ENCODE measurements at places on chromosomes 16 and 17. TPM values are rescaled to one million over a fixed set of nuclear protein-coding genes. Genes with fewer than 3 reads are reported as not detected.
A peak's percentile ranks its signal among the peaks of the same experiment; 100 is the strongest.

Gene TOX3
- not detected for total RNA-seq

Gene ACSM3
- total RNA-seq, result 4.7 TPM

- H3K27me3 ChIP-seq, result no peaks in the 10 kb centered on the region
- H3K4me1 ChIP-seq, result peaks cover 14% of the 10 kb centered on the region
- peak; percentile 79 for DNase-seq
- H3K4me3 ChIP-seq, result no peak overlapping the region
- no peak overlapping the region for H3K27ac ChIP-seq
- peaks cover 62% of the 10 kb centered on the region for H3K36me3 ChIP-seq
These were observed 4.7 kb upstream of the MMP15 start for GRCh38 chr16:58020628-58021521.

- H3K27ac ChIP-seq, result peak overlapping the region; percentile 81
- H3K4me1 ChIP-seq, result peaks cover 19% of the 10 kb centered on the region
- no peaks in the 10 kb centered on the region for H3K36me3 ChIP-seq
- H3K27me3 ChIP-seq, result no peaks in the 10 kb centered on the region
These were observed 1.6 kb downstream of the CMIP start for GRCh38 chr16:81445966-81446906.

DNA sequence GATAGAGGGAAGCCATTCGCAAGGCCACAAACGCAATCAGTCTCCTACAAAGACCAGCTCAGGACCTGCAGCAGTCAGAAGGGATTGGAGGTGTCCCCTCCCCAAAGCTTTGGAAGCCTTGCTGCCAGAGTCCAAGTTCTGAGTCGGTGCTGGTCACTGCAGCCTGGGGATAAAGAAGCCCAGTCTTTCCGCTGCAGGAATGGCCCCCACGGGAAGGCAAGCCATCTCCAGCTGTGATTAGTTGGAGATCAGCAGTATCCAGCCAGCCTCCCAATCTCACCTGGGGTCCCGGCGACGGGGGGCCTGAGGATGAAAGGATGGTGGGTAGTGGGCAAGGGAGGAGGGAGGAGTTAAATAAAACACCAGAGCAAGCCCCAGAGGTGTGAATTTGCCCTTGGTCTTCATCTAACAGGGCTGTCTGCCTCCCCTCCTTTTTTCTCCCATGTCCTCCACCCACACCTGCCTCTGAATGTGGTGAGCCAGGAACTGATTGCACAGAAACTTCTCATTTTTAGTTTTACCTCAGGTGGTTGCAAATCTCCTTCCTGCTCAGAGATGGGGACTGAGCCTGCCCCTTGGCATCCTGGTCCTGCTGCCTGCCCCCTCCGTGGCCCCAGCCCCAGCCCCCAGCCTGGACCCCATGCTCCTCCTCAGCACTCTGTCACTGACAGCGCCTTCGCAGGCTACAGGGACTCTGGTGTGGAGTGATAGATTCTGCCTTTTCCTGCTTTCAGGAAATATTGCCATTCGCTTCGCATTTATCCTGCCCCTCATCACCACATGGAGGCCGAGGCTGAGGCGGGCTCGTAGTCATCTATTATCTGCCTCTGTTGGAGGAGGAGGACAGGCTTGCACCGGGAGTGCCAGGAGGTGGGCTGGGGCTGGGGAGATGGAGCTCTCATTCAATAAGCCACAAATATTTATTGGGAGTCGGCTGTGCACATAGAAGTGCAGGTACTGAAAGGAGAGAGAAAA lies 262.9 kb upstream of the SDK2 start:
- no peak for DNase-seq
- H3K4me3 ChIP-seq, result no peak overlapping the region
- H3K4me1 ChIP-seq, result peaks cover 8% of the 10 kb centered on the region
- H3K27me3 ChIP-seq, result peaks cover 6% of the 10 kb centered on the region
- no peaks in the 10 kb centered on the region for H3K36me3 ChIP-seq
- no peak overlapping the region for H3K27ac ChIP-seq

DNA sequence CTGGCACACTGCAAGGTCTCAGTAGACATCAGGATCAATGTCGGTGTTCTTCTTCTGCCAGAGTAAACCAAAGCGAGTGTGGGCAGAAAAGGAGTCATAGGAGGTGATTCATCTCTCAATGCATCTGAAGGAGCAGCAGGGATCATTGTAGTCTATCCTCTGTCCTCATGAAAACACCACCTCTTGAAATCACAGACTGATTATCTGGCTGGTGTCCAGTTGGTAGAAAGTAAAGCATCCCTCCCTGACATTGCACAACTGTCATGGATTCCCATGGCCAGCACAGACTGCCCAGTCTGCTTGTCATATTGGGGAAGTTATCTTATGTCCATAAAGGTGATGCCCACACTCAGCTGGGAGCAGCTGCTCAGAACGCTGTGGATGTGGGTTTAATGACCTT lies 74.1 kb downstream of the ABCC12 start:
- H3K36me3 ChIP-seq, result no peaks in the 10 kb centered on the region
- no peaks in the 10 kb centered on the region for H3K27me3 ChIP-seq
- no peak for DNase-seq

DNA sequence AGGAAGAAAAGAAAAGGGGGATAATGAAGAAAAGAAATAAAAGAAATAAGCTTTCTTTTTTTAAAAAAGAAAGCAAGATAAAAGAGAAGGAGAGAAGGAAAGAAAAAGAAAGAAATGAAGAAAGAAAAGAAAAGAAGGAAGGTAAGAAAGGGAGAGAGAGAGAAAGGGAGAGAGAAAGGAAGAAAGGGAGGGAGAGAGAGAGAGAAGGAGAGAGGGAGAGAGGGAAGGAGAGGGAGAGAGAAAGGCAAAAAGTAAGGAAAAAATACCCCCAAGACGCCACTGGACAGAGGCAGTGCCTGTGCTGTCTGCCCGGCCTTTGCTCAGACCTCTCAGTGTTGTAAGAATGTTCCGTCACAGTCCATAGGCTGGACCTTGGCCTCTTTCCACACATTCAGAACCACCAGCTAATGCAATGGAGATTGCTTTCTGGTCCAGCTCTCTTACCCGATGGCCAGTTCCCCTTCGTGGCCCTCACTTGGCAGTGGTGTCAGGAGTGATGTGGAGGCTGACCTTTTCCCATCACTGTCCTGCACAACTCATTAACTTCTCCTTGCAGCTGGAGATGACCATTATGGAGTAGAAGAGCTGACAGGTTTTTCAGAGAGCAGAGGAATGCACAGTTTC lies 14.3 kb upstream of the HNF1B start:
- no peak overlapping the region for H3K4me3 ChIP-seq
- H3K27ac ChIP-seq, result no peak overlapping the region

DNA sequence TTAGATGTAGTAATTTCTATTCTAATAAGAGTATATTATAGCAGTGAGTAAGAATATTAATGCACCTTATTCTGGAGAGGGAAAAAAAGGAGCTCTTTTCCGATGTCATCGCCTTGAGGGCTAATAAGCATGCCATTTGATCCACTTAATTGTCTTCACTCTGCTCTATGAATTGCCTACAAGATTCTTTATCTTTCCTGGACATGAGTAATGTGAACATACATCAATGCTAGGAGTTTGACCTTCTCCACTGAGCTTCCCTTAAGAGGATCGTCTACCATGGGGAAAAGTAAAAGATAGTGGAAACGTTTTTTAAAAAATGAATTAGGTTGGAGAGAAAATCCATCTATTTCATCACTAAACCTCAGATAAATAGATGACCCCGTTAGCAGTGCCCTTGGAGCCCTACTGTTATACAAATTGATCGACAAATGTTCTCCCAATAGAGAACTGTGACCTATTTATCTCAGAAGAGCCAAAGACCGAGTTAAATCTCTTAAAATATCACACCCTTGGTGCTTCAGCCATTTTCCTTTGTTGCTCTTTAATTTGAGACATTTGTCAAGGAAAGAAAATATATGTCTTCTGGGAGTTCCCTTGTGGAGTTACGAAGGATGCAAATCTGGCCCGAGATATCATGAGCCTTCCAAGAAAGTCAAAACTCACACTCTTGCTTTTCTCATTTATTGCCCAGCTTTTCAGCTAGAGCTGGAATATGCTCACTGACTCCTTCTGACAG lies 898.5 kb downstream of the KCNJ2 start:
- no peak overlapping the region for H3K4me3 ChIP-seq
- no peak for DNase-seq
- H3K27me3 ChIP-seq, result no peaks in the 10 kb centered on the region
- no peak overlapping the region for H3K27ac ChIP-seq
- H3K4me1 ChIP-seq, result no peaks in the 10 kb centered on the region
- no peaks in the 10 kb centered on the region for H3K36me3 ChIP-seq

All from spleen (tissue), 13 donors.